ENCODE measurements at places on chromosomes 5 and 9.

DNA sequence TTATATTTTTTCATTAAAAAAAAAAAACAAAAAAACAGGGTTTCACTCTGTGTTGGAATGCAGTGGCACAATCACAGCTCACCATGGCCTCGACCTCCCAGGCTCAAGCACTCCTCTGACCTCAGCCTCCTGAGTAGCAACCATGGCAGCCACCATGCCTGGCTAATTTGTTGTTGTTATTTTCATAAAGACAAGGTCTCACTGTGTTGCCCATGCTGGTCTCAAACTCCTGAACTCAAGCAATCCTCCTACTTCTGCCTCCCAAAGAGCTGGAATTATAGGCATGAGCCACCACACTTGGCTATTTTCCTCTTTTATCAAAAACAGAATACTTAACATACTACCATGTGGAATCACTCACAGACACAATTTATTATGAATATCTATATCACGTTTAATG, 46.7 kb downstream of the UBAP2 start:
- no peak for DNase-seq

DNA sequence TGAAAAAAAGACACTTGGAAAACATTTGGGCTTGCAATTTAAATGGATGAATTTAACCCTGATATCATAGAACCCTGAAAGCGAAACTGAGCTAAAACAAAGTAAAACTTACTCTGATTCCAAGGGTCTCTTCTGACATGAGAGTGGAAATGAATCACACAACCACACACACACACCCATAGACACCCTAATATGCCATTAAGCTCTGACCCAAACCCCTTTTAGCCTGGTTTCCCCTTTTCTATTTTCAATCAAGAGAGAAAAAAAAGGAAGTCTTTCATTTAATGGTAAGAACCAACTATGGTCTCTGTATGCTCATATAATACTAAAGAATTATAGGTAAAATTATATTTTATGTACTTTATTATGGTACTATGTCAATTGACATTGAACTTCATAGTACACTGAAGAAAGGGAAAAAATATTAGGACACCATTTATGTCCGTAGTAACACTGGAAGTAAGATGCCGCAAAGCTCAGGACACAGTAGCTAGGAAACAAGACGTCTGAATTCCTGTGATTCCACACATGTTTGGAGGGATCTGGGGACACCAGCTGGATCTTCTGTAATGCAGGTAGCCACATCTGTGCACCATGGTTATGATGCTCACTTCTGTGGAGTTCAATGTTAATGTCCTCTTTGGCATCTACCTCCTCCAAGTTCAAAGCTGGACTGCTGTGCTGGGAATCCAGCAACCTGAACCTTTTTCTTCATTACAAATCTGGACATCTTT, 95.8 kb downstream of the PCSK1 start:
- DNase-seq: no peak

DNA sequence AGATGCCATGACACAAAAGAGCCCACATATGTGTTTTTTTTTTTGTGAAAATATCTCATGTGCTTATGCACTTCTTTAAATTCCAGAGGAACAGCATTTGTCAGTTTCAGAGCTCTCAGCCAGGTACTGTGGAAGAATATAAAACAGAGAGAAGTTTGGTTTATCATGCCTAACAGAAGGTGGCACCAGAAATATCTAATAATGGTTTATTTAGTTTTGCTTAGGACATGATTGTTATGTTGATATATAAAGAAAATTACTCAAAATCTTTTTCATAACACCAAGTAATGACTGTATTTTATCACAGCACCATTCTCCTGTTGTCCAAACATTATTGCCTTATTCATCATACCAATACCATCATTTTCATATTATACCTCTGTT, 455.6 kb upstream of the ACTBL2 start:
- DNase-seq: no peak

GRCh38 chr9:126524353-126525077, 89.2 kb upstream of the LMX1B start:
- DNase-seq: no peak

DNA sequence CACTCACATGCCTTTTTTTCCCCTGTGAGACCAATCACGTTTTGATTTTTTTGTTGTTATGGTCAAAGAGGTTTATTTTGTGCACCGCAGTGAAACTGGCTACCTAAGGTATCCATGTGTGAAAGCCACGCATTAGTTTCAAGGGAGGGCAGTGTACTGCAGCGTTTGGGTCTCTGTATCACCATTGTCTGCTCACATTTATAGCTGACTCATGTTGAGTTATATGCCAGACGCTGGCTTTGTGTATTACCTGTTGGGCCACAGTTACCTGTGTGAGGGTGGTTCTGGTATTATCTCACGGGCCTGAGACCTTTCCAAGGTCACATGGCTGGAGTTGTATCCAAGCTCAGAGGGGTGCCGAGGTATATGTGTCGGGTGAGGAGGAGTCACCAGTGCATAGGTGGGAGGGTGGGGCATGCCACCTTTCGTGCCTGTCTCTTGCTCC, 75.8 kb downstream of the ARHGAP26 start:
- DNase-seq: no peak

DNA sequence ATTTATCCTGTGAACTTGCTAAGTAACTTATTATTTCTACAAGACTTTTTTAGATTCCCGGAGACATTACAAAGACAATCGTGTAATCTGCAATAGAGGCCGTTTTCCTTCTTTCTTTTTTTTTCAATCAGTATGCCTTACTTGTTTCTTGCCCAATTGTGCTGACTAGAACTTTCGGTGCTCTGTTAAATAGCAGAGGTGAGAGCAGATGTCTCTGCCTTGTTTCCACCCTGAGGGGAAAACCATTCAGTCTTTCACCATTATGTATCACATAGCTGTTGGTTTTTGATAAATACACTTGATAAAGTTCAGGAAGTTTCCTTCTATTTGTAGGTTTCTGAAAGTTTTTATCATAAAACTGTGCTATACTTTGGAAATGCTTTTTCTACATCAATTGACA, 10.3 kb downstream of the SPATA31E1 start:
- DNase-seq: no peak

GRCh38 chr9:123305879-123306278, 37.5 kb upstream of the STRBP start:
- no peak for DNase-seq

- no peak for DNase-seq
Observed at GRCh38 chr5:149264439-149265067, 7.1 kb upstream of the AFAP1L1 start.

DNA sequence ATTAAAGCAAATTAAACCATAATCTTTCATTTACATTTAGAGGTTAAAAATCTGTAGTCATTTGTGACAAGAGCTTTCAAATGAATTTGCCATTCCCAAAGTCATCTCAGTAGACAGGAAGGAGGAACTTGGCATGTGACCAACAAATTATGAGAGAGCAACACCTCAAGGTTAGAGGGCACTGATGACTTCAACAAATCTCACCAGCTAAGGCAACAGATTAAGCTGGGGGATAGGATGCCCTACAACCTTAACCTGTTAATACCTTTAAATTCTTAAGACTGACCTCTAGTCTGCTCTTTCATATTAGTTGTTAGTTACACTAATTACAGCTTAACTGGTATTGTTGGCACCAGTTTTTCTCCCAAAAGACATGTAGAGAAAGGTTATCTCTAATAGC, 18.4 kb downstream of the POU5F2 start:
- no peak for DNase-seq

- no peak for DNase-seq
Observed at GRCh38 chr9:131203431-131204218, 72.7 kb downstream of the FAM78A start.

GRCh38 chr5:6043491-6044310, 334.6 kb downstream of the MED10 start:
- no peak for DNase-seq

- DNase-seq: no peak
Observed at GRCh38 chr9:109193974-109194556, 27.0 kb upstream of the FRRS1L start.

DNA sequence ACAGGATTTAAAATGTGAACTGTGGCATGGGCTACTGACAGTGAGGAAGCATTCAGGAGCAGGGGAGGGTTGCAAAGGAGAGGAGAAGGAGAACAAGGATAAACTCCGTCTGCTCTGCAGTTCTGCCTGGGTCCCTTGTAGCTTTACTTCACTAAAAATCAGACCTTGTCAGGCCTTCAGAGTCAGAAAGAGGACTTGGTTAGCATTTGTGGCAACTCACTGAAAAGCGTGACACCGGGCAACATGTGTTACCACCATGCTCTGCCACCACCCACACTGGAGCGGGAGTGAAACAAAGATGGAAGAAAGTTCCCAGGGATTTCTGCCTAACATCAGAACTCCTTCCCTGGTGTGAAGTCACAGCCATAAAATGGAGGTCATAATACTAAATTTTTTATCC, 19.3 kb downstream of the FYB1 start:
- DNase-seq: no peak

DNA sequence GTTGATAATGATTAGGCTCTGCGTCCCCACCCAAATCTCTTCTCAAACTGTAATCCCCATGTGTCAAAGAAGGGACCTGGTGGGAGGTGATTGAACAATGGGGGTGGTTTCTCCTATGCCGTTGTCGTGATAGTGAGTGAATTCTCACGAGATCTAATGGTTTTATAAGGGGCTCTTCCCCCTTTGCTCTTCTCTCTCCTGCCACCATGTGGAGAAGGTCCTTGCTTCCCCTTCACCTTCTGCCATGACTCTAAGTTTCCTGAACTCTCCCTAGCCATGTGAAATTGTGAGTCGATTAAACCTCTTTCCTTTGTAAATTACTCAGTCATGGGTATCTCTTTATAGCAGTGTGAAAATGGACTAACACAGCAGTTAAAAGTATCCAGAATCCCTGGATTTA, 715.2 kb upstream of the DMAC1 start:
- no peak for DNase-seq

- DNase-seq: no peak
Observed at GRCh38 chr5:143759396-143760130, 52.4 kb upstream of the HMHB1 start.

GRCh38 chr5:126508962-126509279, 85.7 kb downstream of the GRAMD2B start:
- no peak for DNase-seq

DNA sequence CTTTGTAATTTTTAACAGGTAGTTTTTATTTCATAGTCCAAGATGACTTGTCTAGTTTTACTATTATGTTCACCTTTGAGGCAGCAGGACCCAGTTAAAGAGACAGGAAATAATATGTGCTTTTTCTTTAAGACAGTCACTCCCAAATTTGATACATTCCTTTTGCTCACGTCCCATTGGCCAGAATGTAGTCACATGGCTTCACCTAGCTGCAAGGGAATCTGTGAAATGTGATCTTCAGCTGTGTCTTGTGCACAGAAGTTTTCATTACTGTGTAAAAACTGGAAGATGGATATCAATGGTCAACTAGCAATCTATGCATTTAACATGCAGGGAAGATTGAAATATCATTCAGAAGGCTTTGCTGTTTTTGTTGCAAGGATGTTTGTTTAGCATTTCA, 41.1 kb downstream of the XRCC4 start:
- no peak for DNase-seq

GRCh38 chr5:23583081-23583480, 75.7 kb downstream of the PRDM9 start:
- DNase-seq: no peak

DNA sequence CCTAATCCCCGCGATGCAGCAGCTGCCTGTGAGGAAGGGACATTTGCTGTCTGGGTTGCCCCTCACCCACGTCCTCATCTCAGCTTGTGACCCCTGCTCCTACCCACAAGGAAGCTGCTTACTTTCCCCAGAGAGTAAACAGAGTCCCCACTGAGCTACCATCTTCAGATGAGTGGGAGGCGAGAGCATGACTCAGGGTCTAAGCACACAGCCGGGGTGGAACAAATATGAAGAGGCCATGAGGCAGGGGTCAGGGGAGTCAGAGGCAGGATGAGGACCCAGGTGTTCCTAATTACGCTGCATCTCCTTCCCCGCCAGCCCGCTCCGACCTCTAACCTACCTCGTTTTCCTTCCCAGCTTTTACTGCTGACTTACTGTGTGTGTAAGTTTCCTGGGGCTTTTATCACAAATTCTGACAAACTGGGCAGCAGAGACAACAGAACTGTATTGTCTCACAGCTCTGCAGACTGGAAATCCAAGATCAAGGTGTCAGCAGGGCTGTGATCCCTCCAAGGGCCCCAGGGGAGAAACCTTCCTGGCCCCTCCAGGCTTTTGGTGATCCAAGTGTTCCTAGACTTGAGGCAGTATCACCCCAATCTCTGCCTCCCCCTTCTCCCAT, 94.0 kb upstream of the DNAH5 start:
- peak; percentile 87 for DNase-seq

DNA sequence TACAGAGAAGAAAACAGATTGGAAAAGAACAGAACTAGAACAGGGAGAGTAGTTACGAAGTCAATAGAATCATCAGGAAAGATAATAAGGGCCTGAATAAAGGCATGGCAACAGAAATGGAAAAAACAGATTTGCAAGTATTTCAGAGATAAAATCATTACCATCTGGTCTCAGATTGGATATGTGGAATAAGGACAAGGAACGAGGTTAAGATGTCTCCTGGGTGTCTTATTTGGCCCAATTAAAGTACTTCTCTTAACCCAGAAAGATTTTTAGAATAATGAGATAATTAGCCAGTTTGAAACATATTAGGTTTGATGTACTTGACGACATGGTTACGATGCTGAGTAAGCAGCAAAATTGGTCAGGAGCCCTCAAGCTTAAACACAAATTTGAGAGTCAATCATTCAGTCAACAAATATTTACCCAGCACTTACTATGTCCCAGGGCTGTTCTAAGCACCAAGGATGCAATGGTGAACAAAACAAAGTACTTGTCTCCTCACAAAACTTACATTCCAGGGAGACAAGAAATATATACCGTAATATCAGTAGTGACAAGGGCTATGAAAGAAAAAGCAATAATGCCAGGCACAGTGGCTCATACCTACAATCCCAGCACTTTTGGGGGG, 18.3 kb downstream of the RICTOR start:
- no peak for DNase-seq

DNA sequence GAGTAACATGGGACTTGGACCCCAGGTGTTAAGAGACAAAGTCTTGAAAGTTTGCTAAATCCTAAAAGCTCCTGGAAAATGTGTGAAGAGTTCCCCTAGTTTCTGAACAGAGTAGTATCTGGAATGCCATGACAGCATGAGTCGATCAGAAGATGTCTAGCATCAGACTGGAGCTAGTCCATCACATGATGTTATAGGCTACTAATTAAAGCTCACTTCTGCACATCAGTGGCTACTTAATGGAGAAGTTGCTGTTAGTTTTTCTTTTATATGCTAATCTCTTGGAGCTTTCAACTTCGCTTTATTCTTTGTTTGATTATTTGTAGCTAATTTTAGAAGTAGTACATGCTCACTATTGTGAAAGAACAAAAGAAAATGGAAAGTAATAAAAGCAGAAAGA, 471.3 kb upstream of the KLF4 start:
- no peak for DNase-seq

- no peak for DNase-seq
Observed at GRCh38 chr9:137272241-137273094, 5.1 kb upstream of the TOR4A start.

GRCh38 chr5:144481861-144482260, 311.2 kb downstream of the KCTD16 start:
- DNase-seq: no peak

DNA sequence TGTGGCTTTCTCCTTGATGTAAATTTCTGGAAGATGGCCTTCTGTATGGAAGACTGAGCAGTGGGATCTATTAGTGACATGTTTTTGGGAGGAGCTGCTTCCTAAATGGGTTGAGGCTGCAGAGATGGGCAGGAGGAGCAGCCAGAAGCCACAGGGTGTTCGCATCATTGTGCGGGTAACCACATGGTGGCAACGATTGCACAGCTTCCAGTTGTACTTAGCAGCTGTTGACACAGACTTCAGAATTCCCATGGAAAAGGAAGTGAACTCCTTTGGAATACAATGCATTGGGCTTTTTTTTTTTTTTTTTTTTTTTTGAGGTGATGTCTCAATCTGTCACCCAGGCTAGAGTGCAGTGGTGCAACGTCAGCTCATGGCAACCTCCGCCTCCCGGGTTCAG, 297.3 kb downstream of the NR3C1 start:
- no peak for DNase-seq
